ENCODE measurements at places on chromosomes 3 and 15.
A peak's percentile ranks its signal among the peaks of the same experiment; 100 is the strongest.

DNA sequence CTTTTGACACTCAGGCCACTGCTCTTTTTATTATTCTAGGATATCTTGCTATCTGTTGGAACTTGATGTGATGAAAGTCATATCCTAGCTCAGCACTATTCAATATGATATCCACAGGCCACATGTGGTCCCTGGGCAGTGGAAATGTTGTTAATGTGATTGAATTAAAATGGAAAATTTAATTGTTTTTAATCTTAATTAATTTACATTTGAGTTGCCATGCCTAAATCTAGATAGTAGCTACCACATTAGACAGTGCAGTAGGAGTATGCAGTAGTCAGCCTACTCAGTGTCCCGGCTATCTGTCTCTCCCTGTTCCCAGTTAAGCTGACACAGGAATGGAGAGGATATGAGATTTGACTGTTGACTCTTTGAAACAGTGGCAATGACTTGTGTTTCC is 460.2 kb downstream of the GBE1 start:
- no peak for DNase-seq

DNA sequence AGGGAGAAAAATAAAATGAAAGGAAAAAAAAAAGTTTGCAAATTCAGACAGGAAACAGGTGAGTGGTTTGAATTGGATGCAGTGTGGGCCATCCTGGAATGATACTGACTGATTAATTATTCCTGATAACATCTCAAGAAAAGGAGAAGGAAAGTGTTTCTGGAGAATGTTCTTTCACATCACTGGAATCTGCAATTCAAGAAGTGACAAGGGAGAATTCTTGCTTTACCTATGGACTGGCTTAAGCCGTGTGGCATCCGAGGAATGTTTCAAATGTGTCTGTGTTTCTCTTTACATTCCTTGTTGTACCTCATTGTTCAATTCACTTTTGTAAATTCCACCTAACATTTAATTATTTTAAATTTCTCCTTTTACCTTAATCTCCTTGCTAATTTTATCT is 465.0 kb downstream of the EPHB1 start:
- no peak for DNase-seq

GRCh38 chr15:45780352-45780751 is 145.5 kb downstream of the SQOR start:
- DNase-seq, result no peak

DNA sequence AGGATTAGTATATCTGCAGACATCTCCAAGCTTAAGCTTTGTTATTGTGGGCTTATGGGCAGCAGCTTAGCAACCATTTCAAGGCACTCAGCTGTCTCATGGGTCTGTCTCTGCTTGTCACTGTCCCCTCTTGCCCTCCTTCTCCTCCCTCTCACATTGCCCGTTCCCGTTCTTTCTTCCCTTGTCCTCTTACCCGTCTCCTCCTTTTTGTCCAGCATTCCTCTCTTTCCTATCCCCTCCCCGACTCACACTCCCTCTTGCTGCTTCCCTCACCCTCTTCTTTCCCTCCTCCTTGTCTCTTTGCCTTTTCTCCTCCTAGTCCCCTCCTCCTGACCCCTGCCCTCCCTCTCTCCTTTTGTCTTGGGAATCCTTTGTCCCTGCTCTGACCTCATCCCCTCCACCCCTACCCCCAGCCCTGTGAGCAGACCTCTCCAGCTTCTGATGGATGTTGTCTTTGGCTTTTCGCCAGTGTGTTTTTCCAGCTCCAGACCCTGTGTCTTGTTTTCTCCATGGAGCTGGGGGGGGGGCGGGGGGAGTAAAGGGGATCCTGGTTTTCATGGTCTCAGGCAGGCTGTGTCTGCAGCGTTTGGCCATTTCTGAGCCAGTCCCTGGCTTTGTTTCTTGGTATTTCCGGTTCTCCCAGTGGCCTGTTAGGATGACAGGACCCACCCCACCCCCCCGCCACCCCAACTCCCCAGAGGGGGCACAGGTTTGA is 47.9 kb upstream of the TRAK1 start:
- peak; percentile 78 for DNase-seq

DNA sequence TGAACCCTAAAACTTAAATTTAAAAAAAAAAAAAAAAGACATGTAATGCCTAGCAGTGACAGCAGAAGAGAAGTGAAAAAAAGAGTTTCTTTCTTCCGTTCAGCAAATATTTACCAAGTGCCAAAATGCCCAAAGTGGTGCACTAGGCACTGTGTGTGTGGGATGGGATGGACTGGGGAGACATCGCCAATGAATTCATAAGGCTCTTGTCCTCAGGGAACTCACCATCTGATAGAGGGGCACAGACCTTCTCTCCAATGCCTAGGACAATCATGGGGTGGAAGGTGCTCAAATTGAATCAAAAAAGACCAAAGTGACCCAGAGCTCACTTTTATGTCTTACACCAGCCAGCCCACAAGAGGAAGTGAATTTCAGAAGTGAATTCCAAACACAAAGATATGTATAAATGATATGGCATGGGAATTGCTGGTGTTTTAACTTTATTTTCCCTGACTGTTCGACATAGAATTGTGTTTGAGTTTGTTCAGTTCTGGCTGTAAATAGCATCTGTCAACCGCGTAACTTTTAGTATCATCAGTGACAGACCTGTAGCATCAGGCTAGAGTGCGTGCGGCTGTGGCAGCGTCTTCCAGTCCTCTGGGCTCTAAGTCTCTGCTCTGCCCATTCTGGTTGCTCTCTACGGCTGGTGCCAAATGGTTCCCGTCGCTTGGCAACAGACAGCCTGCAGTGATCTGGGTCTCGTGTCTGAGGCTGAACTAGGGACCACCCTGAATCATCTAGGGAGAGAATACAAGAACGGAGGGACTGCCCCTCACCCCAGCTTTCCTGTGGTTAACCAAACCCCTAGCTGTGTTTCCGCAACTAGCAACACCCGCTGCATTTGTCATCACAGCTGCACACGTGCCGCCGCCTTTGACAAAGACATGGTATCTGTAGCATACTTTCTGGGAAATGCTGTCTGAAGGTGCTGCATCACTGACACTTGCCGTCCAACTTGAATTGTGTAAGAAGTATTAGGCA is 154.0 kb upstream of the THBS1 start:
- no peak for DNase-seq

- DNase-seq, result no peak
Measured at GRCh38 chr3:171315919-171316318, 144.3 kb downstream of the TNIK start.

DNA sequence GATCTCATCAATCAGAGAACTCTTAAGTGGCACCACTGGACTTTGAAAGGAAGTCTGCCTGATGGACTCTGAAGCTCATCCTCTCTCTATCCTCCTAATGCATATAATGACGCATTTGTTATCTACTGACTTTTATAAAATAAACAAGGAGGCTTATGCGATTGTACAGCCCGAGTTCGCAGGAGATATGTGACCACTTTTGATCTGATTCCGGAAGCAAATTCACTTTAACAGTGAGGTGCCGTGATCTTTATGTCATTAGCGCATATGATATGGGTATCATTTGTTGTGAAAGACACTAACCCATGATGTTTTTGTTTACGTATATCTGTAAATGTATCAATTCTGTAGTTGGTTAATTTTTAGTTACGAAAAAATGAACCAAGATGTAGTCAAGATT is 427 bp upstream of the RNF111 start:
- no peak for DNase-seq

DNA sequence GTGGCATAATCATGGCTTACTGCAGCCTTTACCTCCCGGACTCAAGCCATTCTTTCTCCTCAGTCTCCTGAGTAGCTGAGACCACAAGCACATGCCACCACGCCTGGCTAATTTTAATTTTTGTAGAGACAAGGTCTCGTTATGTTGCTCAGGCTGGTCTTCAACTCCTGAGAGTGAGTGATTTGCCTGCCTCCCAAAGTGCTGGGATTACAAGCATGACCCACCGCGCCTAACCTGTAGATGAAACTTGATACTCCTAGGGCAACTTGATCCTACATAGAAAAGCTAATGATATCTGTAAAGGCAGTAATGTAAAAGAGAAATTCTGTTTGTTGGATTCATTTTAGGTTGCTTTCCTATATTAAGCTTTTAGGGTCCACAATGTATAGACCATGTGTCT is 391.9 kb upstream of the THRB start:
- no peak for DNase-seq

GRCh38 chr15:93428150-93428549 is 339.1 kb upstream of the RGMA start:
- no peak for DNase-seq

- DNase-seq, result no peak
Measured at GRCh38 chr3:188170461-188171459, 16.8 kb downstream of the LPP start.

GRCh38 chr3:58434168-58434504 is 504 bp upstream of the PDHB start:
- DNase-seq, result no peak

DNA sequence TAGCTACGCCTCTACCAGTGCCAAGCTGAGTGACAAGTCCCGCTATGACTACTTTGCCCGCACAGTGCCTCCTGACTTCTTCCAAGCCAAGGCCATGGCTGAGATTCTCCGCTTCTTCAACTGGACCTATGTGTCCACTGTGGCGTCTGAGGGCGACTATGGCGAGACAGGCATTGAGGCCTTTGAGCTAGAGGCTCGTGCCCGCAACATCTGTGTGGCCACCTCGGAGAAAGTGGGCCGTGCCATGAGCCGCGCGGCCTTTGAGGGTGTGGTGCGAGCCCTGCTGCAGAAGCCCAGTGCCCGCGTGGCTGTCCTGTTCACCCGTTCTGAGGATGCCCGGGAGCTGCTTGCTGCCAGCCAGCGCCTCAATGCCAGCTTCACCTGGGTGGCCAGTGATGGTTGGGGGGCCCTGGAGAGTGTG is 5.7 kb downstream of the GRM2 start:
- no peak for DNase-seq

DNA sequence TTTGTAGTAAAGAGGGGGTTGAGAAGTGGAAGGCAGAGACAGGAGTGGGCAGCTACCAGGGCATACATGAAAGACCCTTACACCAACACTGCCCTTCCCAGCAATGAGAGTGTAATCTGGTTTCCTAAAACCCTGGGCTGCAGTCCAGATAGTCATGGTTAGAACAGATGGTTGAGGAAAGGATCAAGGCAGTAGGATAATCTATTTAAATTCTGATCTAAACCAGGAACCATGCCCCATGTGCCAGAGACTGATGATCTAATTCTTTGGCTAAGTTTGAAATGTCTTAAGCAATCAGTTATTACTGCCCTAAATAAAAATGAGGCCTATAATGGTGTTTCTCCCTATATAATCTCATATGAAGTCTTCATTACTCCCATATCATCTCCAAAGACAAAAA is 59.6 kb downstream of the PRTG start:
- no peak for DNase-seq

DNA sequence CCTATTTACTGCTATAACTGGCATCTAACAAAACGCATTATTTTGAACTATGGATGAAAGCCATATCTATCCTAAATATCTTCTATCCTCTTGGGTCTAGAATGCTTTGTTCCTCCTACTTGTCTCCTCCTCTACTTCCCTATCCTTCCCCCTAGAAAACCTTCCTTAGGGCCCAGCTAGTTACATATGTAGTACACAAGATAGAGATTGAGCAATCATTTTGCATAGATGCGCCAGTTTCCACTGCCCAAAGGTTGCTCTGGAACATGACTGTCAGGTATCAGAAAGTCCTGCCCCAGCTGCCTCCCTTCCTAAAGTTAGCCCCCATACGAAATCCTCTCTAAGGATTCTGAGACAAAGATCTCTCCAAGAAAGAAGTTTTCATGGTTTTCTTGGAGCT is 55.1 kb downstream of the GPR160 start:
- DNase-seq, result no peak

All from DMS79 (cell line).